ENCODE measurements at places on chromosomes 3 and 15.

GRCh38 chr15:83816124-83816883 is 162.4 kb downstream of the ADAMTSL3 start:
- no peak for DNase-seq

- peak; percentile 29 for DNase-seq
Observed at GRCh38 chr3:12436514-12437220, 47.6 kb upstream of the TSEN2 start.

GRCh38 chr15:93608643-93609148 is 519.7 kb upstream of the RGMA start:
- no peak for DNase-seq

DNA sequence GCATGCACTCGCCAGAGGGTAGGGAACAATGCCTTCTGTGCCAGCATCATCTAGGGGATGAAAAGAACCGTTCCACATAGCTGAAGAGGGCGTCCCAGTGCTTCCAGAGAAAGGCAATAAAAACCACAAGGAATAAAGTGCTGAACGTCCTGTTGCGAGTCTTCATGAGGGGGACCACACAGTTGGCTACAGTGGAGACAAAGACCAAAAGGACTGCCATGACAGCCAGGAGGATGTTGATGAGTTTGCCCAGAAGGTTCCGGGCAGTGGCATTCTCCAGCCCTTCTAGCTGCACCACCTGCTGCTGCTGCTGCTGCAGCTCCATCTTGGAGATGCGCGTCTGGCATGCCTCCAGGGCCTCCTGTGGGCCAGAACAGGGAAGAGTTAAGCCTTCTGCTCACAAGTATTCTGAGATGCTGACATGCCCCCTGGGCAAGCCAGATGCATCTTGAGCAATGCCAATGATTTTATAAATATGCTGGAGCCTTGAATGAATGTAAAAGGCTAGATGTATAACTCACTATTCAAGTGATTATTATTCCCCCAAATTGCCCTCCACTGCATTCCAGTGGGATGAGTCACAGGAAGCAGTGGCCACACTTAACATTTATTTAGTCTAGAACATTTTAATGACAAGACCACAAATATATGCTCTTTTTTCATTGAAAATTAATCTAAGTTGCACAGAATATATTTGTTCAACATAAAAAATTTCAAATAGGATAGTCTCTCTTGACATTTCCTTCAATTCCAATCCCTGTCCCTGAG is 45.1 kb upstream of the PLXND1 start:
- peak; percentile 84 for DNase-seq

Data from Ammon's horn (tissue), 1 donor.